Stimulated activated CD8-positive, alpha-beta memory T cell treated with anti-CD3 and anti-CD28 coated beads, Interleukin-4, amount 100 ng/mL, for 1 hour (primary cell): ENCODE measurements at places on chromosomes 1 and 21.

DNA sequence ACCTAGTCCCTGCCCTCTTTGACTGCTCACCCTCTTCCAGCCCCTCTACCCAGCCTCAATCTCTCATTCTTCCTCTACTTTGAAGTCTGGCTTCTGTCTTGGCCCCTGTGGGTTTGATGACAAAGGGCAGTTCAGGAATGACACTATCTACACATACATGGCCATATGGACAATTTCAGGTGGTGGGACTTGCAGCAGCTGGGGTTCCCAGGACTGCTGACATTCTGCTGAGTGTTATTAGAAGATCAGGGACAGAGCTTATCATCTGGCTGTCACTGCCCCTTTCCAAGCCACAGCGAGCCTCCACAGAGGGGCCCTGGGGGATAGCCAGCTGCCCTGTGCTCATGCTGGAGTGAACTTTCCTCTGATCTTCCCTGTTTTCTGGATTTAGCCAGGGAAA is 97.4 kb upstream of the IPO9 start:
- DNase-seq = no peak

- DNase-seq = no peak
These were observed 5.3 kb upstream of the DPT start for GRCh38 chr1:168734271-168734670.

GRCh38 chr21:43825242-43825935 is 36.0 kb downstream of the RRP1 start:
- DNase-seq = no peak

DNA sequence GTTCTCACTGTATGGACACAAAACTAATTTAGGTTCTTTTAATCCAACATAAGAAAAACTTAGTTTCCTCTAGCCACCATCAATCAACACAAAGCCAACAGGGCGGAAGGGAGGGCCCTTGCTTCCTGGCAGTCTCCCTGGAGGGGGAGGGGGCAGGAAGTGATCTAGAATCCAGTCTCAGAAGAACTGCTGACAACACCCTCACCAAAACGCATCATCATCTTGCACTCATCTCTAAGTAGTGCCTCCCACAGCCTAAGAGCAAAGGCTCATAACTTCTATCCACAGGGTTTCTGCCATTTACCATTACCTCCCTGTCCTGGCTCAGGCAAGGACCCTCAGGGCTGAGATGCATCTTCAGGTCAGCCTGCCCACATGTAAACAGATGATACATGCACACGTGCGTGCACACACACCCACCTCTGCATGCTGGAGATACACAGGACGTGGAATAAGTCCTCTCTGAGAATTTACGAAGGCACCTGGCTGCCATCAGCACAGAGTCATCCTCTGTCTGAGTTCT is 20.5 kb downstream of the HIVEP3 start:
- DNase-seq = no peak

- peak; percentile 9 for DNase-seq
These were observed 636 bp downstream of the INTS3 start for GRCh38 chr1:153728305-153729066.

- no peak for DNase-seq
These were observed 15.4 kb upstream of the TOR3A start for GRCh38 chr1:179066471-179066870.

DNA sequence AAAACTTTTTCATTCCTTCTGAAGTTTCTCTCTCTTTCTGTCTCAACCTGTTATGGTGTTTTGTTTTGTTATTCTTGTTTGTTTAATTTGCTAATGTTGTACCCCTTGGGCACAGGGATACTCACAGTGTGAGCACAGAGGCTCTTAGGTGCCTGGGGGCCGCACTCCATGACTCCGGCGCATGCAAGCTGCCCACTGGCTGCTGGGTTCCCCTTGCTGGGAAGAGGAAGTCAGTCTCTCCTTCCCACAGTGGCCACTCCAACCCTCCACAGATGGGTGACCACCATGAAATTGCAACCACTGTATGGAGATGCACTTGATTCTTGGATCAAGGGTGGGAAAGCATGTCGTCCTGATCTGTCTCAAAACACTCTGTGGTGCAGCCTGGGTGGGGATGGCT is 4.6 kb upstream of the CD1A start:
- no peak for DNase-seq

GRCh38 chr1:246182149-246182851 is 324.8 kb downstream of the SMYD3 start:
- DNase-seq = no peak

GRCh38 chr1:180198196-180198595 is 31.9 kb upstream of the LHX4 start:
- DNase-seq = no peak

- DNase-seq = no peak
These were observed 25.2 kb downstream of the CNST start for GRCh38 chr1:246591504-246591903.

DNA sequence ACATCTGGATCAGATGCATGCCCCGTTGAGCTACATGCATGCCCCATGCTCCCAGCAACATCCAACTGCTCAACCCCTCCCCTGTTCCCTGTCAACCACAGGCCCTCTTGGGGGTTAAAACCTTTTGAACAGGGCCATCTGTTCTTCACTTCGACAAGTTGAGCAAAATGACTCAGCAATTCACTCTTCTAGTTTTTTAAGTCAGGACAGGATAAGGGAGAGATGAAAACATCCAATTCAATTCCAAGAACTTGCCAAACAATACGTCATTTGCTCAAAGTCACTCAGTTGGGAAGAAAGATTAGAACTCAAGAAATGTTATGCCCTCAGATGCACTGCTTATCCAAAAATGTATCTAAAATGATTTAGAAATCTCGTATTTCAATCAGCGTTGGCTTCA is 46.1 kb upstream of the MTF2 start:
- no peak for DNase-seq
